Tibial nerve (tissue), 4 donors: ENCODE measurements at places on chromosomes 5 and 9.

- DNase-seq: no peak
Measured at GRCh38 chr5:126437721-126438120, 14.5 kb downstream of the GRAMD2B start.

DNA sequence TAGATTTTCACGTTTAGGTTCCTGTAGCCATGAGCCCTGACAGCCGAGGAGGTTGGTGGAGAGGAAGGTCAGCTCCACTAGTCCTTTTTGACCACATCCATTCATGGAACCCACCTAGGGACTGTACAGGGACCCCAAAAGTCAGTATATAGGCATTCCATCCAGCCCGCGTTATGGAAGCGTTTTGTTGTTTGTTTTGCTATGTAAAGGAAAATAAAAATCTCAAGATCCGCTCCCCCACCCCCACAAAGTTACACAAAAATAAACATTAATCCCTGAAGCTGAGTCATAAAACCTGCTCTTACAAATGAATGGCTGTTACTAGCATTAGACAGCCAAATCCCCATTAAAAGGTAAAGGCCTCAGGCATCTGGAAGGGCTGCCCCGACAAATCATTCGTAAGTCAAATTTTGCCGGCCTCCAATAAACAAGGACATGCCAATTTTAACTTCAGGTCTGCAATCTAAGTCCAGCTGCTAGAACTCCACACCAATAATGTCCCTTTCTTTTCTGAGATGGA, 292.9 kb downstream of the MED10 start:
- DNase-seq: no peak

DNA sequence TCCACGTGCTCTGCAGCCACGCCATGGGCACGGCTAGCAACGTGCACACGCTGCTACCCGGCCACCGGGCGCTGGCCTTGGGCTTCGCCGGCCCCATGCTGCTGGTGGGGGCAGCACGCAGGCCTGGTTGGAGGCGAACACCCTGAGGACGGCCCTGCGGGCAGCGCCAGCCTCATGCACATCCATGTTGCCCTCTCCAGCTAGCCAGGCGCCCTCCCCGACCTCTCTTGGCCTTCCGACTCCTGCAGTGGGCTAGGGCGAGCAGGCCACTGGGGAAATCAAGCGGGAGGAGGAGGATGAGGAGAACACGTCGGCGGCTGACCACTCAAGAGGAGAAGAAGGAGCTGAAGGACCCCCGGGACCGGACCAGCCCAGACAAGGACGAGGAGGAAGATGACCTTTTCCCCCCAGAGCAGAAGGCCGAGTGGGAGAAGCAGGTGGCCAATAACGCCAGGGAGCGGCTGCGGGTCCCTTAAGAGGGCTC, 73.3 kb downstream of the INSL6 start:
- no peak for DNase-seq

DNA sequence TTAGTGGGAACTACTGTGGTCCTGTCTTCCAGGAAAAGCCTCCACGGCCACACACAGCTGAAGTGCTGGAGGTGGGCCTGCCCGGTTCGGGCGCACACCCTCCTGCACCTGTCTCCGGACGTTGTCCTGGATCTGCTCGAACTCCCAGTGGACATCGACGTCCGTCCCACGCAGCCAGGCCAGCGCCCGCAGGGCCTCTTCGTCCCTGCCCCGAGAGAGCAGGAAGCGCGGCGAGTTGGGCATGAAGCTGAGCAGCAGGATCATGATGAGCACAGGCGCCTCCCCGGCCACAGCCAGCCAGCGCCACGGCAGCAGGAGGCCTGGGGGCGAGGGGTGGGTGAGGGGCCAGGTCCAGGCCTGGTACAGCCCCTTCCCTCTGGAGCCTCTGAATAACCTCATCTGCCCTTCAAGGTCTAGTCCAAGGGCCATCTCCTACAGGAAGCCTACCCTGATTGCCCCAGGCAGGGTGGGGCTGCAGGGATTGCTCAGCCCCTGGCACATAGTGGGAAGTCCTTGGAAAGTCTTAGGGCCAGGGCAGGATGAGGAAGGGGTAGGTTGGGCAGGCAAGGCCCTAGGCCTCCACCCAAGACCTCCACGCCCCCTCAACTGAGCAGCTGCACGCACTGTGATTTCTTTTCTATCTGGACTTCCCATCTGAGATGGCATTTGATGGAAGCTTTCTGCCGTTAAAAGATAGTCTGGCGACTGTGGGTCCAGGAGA, 3.4 kb downstream of the SLC2A6 start:
- DNase-seq: no peak

DNA sequence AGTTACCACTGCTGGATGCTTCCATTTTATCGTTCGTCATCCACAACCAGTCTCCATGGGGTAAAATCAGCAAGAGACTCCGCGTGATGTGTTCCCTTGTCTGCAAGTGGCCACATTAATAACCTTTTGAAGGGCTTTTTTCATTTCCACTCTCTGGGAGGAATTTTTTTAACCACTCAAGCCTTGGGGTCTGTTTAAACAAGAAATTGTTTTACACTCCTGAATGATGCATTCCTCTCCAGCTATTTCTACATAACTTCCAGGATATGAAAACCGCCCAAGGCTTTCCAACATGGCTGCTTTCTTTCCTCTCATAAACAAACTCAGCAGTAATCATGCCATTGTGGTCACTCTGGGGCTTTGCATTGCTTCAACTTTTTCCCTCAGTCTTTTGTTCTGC, 217.2 kb upstream of the DAPK1 start:
- no peak for DNase-seq

- no peak for DNase-seq
Measured at GRCh38 chr5:16590685-16591084, 26.1 kb downstream of the RETREG1 start.

- no peak for DNase-seq
Measured at GRCh38 chr5:93915142-93915553, 173.7 kb upstream of the POU5F2 start.
